CD4-positive, alpha-beta T cell (primary cell): ENCODE measurements at places on chromosomes 11 and 22. TPM values are rescaled to one million over a fixed set of nuclear protein-coding genes. Genes with fewer than 3 reads are reported as not detected.
A peak's percentile ranks its signal among the peaks of the same experiment; 100 is the strongest.

DNA sequence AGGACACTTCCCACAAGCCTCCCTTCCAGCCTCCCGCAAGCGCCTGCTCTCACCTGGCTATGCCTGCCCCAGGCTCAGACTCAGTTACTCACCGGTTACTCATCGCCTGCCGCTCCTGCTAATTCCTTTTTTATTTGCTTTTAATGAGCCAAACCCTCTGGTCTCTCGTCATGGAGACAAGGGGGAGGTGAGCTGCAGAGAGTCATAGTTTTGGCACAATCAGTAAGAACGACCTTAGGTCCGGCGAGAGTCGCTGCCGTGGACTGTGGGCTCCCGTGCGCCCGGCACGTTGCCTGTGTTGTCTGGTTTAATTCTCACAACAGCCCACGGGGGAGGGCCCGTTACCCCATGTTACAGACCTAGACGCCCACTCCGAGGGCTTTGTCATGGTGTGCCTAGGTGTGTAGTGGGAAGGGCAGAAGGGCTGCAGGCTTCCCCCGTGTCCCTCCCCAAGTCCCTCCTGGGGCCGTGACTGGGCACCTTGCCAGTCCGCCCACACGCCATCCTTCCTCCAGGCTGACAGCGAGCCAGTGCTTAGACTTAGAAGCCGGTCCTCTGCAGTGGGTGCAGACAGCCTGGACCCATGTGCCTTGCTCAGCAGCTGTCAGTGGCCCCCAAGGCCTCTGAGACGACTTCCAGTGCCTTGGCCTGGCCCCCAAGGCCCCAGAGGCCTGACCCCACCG is 42.2 kb downstream of the WNT7B start:
- no peak overlapping the region for H3K4me3 ChIP-seq
- no peaks in the 10 kb centered on the region for H3K4me1 ChIP-seq
- no peak for DNase-seq
- H3K27ac ChIP-seq, result no peak overlapping the region

DNA sequence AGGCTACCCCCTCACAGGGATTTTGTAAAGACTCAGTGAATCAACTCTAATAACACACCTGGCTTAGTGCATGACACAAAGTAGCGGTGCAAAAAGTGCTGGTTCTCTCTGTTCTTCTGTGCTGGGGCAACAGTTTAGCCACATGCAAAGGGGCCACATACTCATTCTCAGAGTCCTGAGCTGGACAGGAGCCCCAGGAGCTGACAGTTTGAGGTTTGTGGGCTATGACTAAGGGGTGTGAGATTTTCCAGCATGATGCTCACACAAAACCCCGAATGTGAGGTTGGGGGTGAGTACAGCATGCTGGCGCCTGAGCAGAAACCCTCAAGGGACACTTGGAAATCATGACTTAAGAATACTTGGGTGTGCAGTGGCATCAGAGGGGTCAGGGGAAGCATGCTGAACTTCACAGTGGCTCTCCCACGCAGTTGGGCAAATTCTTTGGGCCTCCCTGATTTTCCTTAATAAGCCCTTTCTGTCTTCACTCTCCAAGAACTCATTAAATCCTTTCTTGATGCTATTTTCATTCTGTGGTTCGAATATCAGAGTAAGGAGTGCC is 31.0 kb downstream of the TMPRSS5 start:
- H3K4me1 ChIP-seq, result no peaks in the 10 kb centered on the region
- no peak overlapping the region for H3K4me3 ChIP-seq
- H3K27ac ChIP-seq, result no peak overlapping the region
- no peak for DNase-seq
- H3K27me3 ChIP-seq, result no peaks in the 10 kb centered on the region

DNA sequence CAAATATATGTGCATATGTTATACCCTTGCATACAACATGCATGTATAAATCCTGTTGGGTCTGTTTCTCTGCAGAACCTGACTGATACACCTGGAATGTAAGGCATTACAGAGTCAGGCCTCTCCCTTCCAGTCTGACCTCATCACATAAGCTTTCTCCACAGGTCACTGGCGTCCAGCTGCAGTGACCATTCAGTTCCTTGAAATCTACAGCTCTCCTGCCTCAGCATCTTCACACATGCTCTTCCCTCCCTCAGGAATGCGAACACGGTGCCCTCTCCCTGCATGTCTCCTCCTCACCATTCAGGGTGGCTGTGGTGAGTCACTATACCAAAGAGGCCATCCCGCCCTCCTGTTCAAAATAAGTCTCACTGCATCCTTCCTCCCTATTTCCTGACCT is 657.8 kb upstream of the B3GAT1 start:
- no peaks in the 10 kb centered on the region for H3K4me1 ChIP-seq
- no peak for DNase-seq
- no peak overlapping the region for H3K27ac ChIP-seq
- no peaks in the 10 kb centered on the region for H3K36me3 ChIP-seq
- H3K27me3 ChIP-seq, result no peaks in the 10 kb centered on the region

Gene MS4A8
- total RNA-seq, result not detected

- H3K36me3 ChIP-seq, result no peaks in the 10 kb centered on the region
- no peak for DNase-seq
- H3K27me3 ChIP-seq, result no peaks in the 10 kb centered on the region
- H3K4me3 ChIP-seq, result no peak overlapping the region
- no peak overlapping the region for H3K27ac ChIP-seq
These were observed 44.9 kb upstream of the RBFOX2 start for GRCh38 chr22:36073476-36073875.

- no peaks in the 10 kb centered on the region for H3K36me3 ChIP-seq
- H3K27me3 ChIP-seq, result no peaks in the 10 kb centered on the region
- H3K4me1 ChIP-seq, result no peaks in the 10 kb centered on the region
- DNase-seq, result no peak
- no peak overlapping the region for H3K27ac ChIP-seq
- H3K4me3 ChIP-seq, result no peak overlapping the region
These were observed 261.2 kb upstream of the UBASH3B start for GRCh38 chr11:122394313-122394712.

DNA sequence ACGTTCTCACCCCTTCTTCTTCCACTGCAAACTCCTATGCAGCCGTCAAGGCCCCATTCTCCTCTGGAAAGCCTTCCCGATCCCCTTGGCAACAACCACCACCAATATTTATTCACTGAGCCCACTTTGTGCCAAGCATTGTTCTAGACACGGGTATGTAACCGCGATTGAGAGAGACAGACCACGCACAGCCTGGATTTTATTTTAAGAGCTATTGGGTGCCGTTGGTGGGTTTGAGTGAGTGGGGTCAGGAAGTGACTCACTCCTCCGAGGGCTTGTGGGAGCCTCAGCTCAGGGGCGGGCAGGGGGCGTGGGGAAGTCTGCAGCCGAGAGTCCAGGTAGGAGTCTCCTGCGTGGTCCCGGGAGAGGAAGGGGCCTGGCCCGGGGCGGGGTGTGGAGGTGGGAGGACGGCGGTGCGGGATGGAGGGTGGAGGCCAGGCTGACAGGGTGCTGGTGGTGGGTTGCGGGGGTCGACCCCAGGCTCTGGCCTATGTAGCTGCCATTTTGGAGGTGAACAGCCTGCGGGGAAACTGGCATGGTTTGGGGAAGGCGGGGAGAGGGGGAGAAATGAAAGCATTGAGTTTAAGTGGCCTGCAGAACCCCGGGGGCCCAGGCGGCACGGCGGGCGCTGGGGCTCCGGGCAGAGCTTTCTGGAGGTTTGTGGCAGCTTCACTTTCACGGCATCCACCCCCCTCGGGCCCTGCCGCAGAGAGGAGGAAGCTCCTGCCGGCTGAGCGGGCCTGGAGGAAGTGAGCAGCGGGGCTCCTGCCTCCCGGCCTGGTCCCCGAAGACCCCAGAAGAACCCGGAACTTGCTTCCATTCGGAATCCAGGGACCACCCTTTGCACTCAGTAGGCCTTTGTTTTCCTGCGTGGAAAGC is 547 bp downstream of the PARVG start:
- peak; percentile 49 for DNase-seq
- H3K36me3 ChIP-seq, result peaks cover 26% of the 10 kb centered on the region
- peak overlapping the region; percentile 88 for H3K4me3 ChIP-seq
- H3K27me3 ChIP-seq, result no peaks in the 10 kb centered on the region
- H3K27ac ChIP-seq, result peak overlapping the region; percentile 77

DNA sequence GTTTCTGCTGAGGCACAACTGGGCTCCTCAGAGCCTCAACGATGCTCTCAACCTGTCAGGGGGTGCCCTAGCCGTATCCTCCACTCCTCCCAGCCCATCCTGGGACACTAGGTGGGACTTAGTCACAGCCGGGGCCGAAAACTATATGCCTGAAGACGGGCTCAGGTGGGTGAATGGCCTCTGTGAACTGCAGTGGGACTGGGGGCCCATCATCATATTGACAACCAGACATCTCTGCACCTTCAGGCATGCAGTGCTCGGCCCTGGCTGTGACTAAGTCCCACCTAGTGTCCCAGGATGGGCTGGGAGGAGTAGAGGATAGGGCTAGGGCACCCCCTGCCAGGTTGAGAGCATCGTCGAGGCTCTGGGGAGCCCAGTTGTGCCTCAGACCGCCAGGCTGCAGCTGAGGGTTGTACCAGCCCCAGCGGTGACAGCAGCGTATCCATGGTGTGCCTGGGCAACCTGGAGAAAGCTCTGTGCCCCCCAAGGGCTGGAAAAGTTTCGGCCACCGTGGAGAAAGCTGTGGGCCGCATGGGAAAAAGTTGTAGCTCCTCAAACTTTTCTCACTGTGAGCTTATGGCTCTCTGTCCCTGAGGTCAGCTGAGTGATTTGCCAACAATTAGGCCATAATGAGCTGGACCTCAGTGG is 88.9 kb downstream of the RRM1 start:
- no peak overlapping the region for H3K27ac ChIP-seq
- DNase-seq, result no peak
- H3K4me3 ChIP-seq, result no peak overlapping the region
- no peaks in the 10 kb centered on the region for H3K27me3 ChIP-seq
- no peaks in the 10 kb centered on the region for H3K36me3 ChIP-seq

DNA sequence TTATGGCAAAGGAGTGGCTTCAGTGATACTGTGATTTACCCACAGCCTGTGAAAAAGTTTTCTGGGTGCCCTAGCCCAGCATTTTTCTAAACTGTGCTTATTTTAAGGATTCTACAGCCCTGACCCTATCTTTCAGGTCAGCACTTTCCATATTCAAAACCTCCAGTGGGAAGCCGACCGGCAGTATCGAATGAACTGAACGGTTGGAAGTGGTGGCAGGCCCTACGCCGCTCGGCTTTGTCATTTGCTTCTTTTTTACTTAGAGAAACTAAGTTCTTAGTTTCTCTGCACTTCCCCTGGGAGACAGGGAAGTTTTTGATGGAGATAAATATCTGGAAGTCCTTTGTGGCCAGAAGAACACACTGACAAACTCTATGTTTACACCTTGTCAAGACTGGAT is 994 bp downstream of the GLB1L2 start:
- H3K4me3 ChIP-seq, result peak overlapping the region; percentile 80
- H3K27me3 ChIP-seq, result peaks cover 2% of the 10 kb centered on the region

Gene NFRKB
- total RNA-seq, result 64.5 TPM

DNA sequence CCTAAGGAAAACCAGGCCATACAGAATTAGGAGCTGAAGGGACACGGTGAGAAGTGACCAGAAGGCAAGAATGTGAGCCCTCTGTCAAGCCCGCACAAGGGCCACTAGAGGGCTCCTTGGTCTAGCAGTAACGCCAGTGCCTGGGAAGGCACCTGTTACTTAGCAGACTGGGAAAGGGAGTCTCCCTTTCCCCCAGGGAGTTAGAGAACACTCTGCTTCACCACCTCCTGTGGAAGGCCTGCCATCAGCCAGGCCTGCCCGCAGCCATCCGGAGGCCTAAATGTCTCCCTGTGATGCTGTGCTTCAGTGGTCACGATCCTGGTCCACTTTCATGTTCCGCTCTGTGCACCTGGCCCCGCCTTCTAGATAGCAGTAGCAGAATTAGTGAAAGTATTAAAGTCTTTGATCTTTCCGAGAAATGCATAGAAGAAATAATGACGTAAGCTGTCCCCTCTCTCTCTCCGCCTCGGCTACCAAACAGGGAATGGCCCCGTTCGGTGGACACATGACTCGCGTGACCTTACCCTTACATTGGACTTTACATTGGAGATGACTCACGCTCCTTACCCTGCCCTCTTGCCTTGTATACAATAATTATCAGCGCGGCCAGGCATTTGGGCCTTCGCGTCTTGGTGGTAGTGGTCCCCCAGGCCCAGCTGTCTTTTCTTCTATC is 10.7 kb upstream of the GSTP1 start:
- peaks cover 3% of the 10 kb centered on the region for H3K27me3 ChIP-seq
- no peaks in the 10 kb centered on the region for H3K36me3 ChIP-seq
- no peaks in the 10 kb centered on the region for H3K4me1 ChIP-seq
- H3K27ac ChIP-seq, result no peak overlapping the region

GRCh38 chr11:17169876-17170275 is 37.9 kb downstream of the PIK3C2A start:
- no peak for DNase-seq
- H3K27ac ChIP-seq, result no peak overlapping the region
- no peaks in the 10 kb centered on the region for H3K27me3 ChIP-seq

DNA sequence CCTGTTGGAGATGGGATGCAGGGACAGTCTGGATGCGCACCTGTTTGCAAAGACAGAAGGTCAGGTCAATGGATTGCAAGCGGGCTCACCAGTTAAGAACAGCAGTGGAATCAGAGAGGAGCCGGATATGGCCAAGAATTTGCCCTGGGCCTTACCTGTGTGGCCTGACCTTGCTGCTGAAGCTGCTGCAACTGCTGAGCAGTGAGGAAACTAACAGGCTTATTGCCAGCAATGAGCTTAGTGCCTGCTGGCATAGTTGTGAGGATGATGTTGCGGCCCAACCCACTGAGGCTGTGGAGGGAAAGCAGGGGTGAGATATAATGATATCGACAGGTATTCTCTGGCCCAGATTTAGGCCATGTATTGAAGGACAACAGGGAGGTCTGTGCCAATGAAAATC is 30.6 kb downstream of the NFRKB start:
- no peak for DNase-seq
- no peak overlapping the region for H3K4me3 ChIP-seq
- H3K27ac ChIP-seq, result no peak overlapping the region
- peaks cover 38% of the 10 kb centered on the region for H3K4me1 ChIP-seq
- H3K36me3 ChIP-seq, result peaks cover 71% of the 10 kb centered on the region

DNA sequence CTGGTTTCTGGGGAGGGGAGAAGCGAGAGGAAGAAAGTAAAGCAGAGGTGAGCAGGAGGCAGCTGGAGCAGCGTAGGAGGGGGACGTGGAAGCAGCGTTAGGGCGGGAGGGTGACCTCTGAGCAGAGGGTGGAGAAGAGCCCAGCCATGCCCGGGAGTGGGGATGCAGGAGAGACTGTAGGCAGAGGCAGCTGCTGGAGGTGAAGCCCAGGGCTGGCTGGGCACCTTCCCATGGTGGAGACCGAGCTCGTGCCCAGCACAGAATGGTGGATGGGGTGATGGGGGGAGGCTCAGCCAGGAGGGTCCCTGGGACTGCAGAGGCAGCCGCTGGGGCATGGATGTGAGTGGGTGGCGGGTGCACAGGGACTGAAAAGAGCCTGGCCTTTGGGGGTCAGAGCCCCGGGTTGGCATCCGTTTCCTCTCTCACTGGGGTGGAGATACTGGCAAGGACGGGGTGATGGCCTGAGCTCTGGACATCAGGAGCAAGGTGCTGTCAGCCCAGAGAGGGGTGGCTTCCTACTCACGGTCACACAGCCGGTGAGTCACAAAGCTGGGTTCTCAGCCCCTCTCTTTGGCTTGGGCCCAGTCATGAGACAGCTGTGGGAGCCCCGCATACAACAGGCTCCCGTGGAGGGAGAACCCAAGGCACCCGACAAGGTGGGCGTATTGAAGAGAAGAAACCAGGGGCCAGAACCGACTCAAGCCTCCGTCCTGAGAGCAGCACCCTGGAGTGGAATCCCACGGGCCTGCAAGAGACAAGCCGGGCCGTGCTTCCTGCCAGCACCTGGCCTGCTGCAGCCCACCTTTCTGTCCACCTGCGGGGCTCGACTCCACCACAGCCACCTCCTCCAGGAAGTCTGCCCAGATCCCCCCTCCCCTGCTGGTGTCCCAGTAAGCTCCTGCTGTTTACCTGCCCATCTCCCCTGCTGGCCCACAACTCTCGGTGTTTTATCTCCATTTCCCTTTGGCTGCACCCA is 45.8 kb upstream of the FGF3 start:
- no peak overlapping the region for H3K27ac ChIP-seq
- DNase-seq, result no peak
- no peaks in the 10 kb centered on the region for H3K4me1 ChIP-seq
- no peaks in the 10 kb centered on the region for H3K36me3 ChIP-seq
- H3K4me3 ChIP-seq, result no peak overlapping the region
- H3K27me3 ChIP-seq, result peaks cover 23% of the 10 kb centered on the region
